Foreskin fibroblast (primary cell): ENCODE measurements at places on chromosomes 1 and 21.

- DNase-seq = no peak
Observed at GRCh38 chr1:112057736-112058135, 68.3 kb upstream of the KCND3 start.

- DNase-seq = peak; percentile 63
Observed at GRCh38 chr1:53949023-53949990, 3.2 kb downstream of the LRRC42 start.

DNA sequence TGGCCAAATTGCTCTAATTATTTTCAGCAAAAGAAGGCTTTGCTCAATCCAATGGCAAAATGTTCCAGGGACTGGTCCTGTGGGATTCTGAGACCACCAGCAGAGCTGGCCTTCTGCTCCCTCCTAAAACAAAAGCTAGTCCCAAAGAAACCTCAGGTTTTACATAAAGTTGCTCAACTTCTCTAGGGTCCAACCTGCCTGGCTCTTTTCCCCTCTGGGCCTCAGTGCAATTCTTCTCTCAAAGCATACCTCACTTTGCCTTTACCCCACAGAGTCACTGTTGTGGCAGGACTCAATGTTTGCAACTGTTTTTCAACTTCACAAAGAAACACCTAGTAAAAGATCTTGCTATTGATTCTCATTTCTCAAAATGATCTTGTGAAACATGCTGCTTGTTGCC lies 39.8 kb downstream of the TBX15 start:
- peak; percentile 27 for DNase-seq

GRCh38 chr1:50877641-50878040 lies 82.4 kb downstream of the FAF1 start:
- no peak for DNase-seq

GRCh38 chr21:25370311-25370744 lies 237.0 kb downstream of the MRPL39 start:
- peak; percentile 95 for DNase-seq

- DNase-seq = peak; percentile 30
Observed at GRCh38 chr1:12380326-12381249, 150.8 kb downstream of the VPS13D start.

GRCh38 chr1:64743954-64744491 lies 852 bp upstream of the RAVER2 start:
- peak; percentile 3 for DNase-seq

DNA sequence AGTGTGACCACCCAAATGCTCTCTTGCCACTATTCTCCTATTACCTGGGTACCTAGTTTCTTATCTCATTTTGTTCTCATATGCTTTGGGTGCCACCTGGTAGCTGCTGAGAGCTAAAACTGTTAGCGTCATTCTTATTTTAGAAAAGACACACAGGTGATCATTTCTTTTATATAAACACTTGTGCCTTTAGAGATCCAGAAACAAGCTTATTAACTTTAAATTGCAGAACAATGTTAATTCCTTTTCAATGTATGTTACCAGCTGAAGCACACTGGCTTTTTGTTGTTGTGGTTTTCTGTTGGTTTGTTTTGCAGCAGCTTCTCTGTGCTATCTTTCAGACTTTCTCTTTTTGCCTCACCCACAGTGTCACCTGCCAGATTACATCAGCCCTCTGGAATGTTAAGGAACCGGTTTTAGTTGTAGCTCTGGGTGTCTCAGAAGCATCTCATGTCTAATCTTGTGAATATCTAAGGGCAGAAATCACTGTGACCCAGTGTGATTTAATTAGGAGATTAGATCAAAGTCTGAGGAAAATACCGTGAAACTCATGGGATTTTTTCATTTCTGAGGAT lies 43.4 kb upstream of the SLC19A2 start:
- DNase-seq = no peak

DNA sequence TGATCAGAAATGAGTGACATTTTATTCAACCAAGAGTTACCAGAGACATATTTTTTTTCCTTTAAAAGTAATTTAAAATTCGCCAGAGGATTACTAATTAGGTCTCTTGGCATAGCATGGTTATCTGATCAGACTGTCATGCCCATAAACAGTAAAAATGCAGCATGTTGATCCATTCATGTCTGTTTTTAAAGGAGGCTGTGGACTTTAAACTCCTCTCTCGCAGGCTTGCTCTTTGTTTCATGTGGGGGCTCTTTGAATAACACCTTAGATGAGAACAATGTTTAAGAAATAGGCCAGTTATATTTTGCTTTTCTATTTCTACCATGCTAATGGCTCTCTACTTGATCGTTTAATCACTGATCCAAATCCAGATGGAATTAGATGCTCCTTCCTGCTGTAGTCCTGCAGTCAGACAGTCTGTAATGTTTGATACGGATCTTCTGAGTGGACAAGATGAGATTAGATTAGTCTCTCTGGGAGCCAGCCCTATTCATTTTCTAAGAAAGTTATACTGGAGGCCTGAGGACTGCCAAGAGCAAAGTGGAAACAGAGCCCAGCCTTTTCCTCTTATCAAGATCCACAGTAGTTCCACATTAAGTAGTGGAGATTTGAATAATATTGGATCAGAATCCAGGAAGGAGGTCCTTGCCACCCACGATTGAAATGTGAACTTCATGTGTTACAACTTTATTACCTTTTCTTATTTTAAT lies 197.4 kb downstream of the HS2ST1 start:
- no peak for DNase-seq

DNA sequence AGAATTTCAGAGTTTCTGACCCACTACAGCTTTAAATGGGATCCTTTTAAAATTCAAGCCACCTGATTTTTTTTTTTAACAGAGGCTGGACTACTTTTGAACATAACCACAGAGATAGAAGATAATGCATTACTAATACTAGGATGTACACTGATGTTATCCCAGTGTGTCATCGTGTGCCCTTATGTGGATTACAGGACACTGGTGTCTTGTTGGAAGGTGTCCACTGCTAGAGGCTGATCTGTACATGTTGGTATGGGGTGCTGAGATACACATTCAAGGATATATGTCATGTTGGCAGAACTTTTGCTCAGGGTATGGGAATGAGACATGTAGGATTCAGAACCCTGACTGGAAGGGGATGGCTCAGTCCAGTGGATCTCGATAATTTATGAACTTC lies 56.3 kb downstream of the INAVA start:
- no peak for DNase-seq

- no peak for DNase-seq
Observed at GRCh38 chr1:155198547-155198906, 9.2 kb downstream of the THBS3 start.

GRCh38 chr1:245957427-245957826 lies 549.7 kb downstream of the SMYD3 start:
- no peak for DNase-seq

GRCh38 chr1:201329286-201329685 lies 46.0 kb downstream of the PKP1 start:
- DNase-seq = no peak

DNA sequence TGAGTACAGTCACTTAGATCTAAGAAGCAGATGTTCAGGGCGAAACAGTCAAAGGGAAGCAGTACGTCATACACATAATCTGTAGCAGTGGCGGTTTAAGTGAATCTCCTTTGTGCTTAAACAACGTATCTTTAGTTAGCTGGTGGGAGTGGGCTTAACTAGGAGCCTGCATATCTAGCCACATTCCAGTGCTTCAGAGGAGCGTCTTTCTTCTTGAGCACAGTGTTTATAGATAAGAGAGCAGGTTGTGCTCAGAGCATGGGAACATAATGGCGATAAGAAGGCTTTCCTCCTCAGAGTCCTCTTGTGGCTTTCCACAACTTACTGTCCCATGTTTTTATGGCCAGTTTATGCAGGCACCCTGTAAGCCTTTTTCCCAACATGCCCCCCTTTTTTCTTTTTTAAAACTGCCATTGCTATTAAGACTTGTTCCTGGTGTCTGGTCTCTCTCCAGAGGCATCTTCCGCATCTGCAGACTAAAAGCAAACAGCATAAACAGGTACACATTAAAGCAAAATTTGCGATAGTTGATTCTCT lies 3.2 kb downstream of the DAP3 start:
- no peak for DNase-seq
